Ecto neural progenitor cell (in vitro differentiated cells): ENCODE measurements at places on chromosomes 6 and 20.

GRCh38 chr6:129684323-129684884, 25.6 kb downstream of the ARHGAP18 start:
- no peak for DNase-seq

GRCh38 chr20:19451923-19452295, 239.5 kb downstream of the SLC24A3 start:
- no peak for DNase-seq

DNA sequence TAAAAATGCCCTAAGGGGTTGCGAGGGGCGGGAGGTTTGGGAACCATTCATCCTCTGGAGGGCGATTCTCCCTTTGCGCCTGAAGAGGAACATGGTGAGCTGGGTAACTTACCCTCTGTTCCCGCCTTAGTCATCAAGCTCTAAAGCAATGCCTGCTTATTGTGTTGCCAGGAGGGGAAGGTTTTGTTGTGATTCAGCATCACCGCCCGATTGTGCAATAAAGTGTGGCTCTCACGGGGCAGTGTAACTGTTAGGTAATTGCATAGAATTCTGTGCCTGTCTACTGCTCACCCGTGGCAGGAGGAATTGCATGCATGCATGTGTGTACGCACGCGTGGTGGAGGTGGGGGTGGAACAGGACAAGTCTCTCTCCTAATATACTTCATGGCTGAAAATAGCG, 95.5 kb upstream of the AGPAT4 start:
- no peak for DNase-seq

DNA sequence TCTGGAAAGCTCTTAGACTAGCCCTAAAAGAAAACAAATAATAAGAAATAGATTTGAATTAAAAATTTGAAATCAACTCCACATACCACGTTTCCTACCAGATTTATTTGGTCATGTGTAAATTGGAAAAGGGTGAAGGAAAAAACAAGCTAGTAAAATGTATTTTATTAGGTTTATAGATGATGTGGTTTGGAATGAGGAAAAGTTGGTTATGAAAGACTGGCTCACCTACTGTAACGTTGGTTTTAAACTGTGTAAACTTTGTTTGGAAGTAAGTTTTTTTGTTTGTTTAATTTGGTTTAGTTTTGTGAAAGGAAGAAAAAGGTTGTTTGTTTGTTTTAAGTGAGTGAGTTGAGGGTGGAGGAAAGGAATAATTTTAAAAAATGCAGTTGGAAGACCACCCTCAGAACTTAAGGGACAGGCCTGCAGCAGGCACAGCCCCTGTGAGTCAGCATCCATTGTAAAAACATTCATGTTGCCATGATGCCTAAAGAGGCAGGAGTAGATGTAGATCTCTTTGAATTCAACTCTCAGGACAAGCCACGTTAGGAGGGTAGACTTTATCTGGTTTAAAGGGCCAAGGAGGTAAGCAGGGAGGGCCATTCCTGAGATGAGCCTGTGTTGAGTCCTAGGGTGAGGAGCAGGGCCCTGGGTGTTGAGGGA, 93.7 kb upstream of the SCGN start:
- no peak for DNase-seq

DNA sequence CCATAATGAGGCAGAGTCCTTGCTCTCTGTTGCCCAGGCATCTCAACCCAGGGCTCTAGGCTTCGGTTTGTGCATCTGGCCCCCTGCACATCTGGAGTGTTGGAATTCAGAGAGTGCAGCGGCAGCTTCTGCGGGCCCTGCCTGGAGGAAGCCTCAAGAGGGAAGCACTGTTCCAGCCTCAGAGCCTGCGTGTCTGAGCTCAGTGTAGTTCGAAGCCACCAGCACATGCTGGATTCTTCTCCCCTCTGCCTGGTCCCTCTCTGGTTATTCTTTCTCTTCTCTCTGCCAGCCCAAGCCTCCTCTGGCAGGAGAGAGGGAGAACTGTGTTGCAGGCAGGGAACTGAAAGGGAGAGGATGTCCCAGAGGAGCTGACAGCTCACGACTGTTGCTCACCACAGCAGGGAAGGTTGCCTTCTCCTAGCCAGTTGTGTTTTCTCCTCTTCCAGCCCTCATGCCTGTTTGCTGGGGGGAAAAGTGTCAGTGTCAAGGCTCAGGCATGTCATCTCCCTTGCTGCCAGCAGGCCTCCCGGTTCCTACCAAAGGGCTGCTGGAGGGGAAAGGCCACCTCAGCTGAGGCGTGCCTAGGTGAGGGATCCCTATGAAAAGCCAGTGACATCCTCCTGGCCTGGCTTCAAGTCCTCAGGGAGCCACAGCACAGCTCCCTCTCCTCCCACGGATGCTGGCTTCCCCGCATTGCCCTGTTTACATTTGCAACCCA, 126.0 kb upstream of the LRFN2 start:
- no peak for DNase-seq
